ENCODE measurements at places on chromosomes 1 and 21. TPM values are rescaled to one million over a fixed set of nuclear protein-coding genes. Genes with fewer than 3 reads are reported as not detected.

DNA sequence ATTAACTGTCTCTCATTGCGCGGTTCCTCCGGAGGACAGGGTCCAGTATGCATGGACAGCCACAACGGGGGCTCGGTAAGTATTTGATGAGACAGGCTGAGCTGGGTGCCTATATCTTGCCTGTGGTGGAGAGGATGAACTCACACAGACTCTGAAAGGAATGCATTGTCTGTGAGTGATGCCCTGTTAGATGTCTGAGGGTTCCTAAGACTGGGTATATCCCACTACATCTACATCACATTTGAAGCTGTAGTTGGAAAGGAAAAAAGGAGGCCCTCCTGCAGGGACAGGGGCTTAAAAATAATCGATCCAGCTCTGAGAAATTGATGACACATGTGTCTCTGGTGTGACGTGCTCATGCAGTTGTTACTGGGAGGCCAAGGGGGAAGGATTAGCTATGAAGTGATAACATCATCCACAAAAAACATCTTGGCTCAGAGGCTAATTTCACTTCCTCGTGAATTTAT lies 1.9 kb downstream of the ADARB1 start:
- H3K4me3 ChIP-seq: peak overlapping the region; percentile 82
- H3K36me3 ChIP-seq: no peaks in the 10 kb centered on the region
- H3K27ac ChIP-seq: peak overlapping the region; percentile 26
- H3K4me1 ChIP-seq: peaks cover 63% of the 10 kb centered on the region
- DNase-seq: no peak

- H3K27ac ChIP-seq: no peak overlapping the region
- no peaks in the 10 kb centered on the region for H3K27me3 ChIP-seq
- H3K4me1 ChIP-seq: peaks cover 11% of the 10 kb centered on the region
- H3K4me3 ChIP-seq: no peak overlapping the region
- DNase-seq: no peak
- H3K36me3 ChIP-seq: no peaks in the 10 kb centered on the region
These were observed 123.6 kb upstream of the B3GALT2 start for GRCh38 chr1:193309936-193310475.

- DNase-seq: peak; percentile 11
- no peaks in the 10 kb centered on the region for H3K27me3 ChIP-seq
- no peak overlapping the region for H3K27ac ChIP-seq
These were observed 5.5 kb upstream of the GATAD2B start for GRCh38 chr1:153928245-153928644.

CLDN17 gene
- total RNA-seq: not detected

CYP4X1 gene
- not detected for total RNA-seq

- H3K27ac ChIP-seq: no peak overlapping the region
- no peaks in the 10 kb centered on the region for H3K4me1 ChIP-seq
- no peaks in the 10 kb centered on the region for H3K36me3 ChIP-seq
- peak; percentile 11 for DNase-seq
These were observed 25.7 kb downstream of the LDLRAD1 start for GRCh38 chr1:53992085-53992874.

GRCh38 chr1:201731142-201731541 lies 97.8 kb upstream of the IPO9 start:
- H3K27ac ChIP-seq: no peak overlapping the region
- H3K4me1 ChIP-seq: no peaks in the 10 kb centered on the region
- no peaks in the 10 kb centered on the region for H3K36me3 ChIP-seq
- no peak overlapping the region for H3K4me3 ChIP-seq
- no peaks in the 10 kb centered on the region for H3K27me3 ChIP-seq

GRCh38 chr1:65470766-65471165 lies 50.3 kb downstream of the LEPR start:
- no peak for DNase-seq
- H3K27ac ChIP-seq: no peak overlapping the region
- H3K4me1 ChIP-seq: no peaks in the 10 kb centered on the region
- H3K27me3 ChIP-seq: no peaks in the 10 kb centered on the region
- no peak overlapping the region for H3K4me3 ChIP-seq
- no peaks in the 10 kb centered on the region for H3K36me3 ChIP-seq
